K562 (cell line): ENCODE measurements at places on chromosomes 6 and 20.

- no peak for DNase-seq
Measured at GRCh38 chr6:15620611-15621010, 42.2 kb downstream of the DTNBP1 start.

GRCh38 chr6:34148631-34149451 is 3.0 kb upstream of the GRM4 start:
- no peak for DNase-seq

DNA sequence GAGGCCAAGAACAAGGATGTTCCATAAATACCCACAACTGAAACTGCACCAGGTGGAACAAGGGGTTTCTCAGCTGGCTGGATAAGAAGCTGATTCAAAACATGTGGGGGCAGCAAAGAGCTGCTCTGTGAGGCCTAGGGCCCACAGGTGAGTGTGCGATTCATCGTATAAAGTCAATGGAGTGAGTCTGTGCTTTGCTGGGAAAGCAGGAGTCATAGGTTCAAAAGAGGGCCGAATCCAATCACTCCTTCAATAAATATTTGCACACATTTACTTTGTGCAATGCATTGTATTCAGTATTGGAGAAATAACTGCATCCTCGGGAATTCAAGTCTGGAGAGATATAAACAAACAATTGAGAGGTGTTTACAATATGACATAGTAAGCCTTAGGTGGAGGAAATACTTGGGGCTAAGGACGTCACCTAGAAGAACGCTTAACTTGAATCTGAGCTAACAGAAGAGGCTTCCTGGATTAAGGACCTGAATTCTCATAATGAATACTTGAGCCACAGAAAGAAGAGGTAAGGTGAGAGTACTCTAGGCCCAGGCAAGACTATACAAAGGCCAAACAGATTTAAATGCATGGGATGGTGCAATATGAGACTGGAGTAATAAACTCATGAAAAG is 83.7 kb upstream of the TMEM30A start:
- peak; percentile 15 for DNase-seq

GRCh38 chr6:151376440-151376839 is 14.9 kb downstream of the ZBTB2 start:
- no peak for DNase-seq

GRCh38 chr6:113683968-113684367 is 173.2 kb upstream of the MARCKS start:
- no peak for DNase-seq

DNA sequence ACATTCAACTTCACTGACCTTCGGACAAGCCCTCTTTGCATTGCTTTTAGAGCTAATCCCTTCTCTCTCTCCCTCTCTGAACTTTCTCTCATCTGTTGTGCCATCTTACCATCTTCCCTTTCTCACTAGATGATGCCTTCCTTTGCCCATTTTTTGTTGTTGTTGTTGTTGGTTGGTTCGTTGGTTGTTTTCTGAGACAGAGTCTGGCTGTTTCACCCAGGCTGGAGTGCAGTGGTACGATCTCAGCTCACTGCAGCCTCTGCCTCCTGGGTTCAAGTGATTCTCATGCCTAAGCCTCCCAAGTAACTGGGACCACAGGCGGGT is 18.8 kb downstream of the MAP3K5 start:
- DNase-seq, result no peak

GRCh38 chr6:90295854-90296340 is 746 bp downstream of the BACH2 start:
- DNase-seq, result peak; percentile 67
